ENCODE measurements at places on chromosomes 7 and 10. TPM values are rescaled to one million over a fixed set of nuclear protein-coding genes. Genes with fewer than 3 reads are reported as not detected.

DNA sequence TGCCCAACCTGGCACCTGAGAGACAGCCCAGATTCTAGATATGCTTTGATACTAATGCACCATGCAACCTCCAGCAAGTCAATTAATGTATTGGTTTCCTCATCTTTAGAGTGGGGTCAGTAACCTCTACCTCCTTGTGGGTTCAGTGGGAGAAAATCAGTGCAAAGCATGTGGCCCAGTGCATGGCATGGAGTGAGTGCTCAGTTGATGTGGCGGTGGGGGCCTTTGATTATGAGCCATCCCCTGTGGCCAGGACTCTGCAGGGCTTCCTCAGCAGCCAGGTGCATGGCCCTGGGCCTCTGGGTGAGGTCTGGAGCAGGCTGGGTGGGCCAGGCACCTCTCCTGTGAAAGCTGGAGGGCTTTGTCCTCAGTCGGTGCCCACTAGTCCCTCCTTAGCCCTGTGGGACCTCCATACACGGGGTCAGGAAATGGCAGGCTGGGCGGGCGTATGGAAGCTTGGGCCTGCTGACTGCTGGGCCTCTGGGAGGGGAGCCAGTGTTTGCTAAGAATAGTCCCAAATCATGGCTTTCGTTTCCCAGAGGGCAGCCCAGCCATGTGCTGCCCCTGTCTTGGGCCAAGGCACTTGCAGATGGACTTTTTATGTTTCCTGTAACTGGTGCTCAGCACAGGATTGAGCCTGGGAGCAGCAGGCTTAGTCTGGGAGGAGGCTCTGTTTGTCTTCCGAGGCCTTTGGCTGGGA, 3.4 kb downstream of the PALD1 start:
- peak; percentile 87 for DNase-seq

- no peak for DNase-seq
These were observed 94.4 kb upstream of the HABP2 start for GRCh38 chr10:113458451-113458850.

DNA sequence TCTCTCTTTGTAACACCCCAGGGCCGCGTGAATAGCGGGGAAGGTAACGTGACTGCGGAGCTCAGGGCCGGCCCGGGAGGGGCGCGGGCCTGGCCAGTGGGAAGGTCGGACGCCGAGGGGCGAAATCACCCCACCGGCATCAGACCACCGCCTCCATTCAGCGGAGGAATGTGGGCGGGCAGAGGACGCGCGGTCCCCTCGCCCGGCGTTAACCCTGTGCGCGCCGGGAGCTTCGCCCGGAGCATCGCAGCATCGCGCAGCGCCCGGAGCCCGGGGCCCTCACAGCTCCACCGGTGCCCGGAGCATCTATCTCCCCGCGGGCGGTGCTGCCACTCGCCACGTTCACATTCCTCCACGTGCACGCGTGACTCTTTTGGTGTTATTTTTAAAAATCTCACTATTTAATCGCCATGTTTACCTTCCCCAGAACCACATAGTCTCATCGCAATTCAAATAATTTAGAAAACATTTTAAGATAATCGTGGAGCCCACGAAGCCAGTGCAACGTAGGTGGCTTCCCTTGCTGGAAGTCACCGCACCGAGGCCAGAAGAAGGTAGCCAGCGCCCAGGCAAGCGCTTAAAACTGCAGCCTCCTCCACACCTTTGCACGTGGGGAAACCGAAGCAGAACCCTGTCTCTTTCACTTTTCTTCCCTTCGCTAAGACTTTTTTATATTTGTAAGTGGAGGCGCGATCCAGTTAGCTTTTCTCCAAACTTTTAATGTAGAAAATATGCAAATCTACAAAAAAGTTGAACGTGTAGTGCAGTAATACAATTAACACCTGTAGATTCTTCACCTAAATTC, 21.8 kb downstream of the FGFBP3 start:
- DNase-seq = no peak

Gene UBE2D1
- total RNA-seq = 21.3 TPM

GRCh38 chr7:22114440-22114981, 168.8 kb upstream of the CDCA7L start:
- no peak for DNase-seq

GRCh38 chr10:60048091-60048501, 141.7 kb upstream of the CCDC6 start:
- DNase-seq = no peak

- DNase-seq = no peak
These were observed 259.8 kb upstream of the SEMA3A start for GRCh38 chr7:84454174-84454959.

Gene CCZ1
- 79.4 TPM for total RNA-seq

Measured in posterior vena cava (tissue), 2 donors.